Right ventricle myocardium inferior (tissue), 1 donor: ENCODE measurements at places on chromosomes 16 and 17.
A peak's percentile ranks its signal among the peaks of the same experiment; 100 is the strongest.

- peak; percentile 62 for DNase-seq
Measured at GRCh38 chr16:2490190-2491105, 15.5 kb downstream of the TBC1D24 start.

DNA sequence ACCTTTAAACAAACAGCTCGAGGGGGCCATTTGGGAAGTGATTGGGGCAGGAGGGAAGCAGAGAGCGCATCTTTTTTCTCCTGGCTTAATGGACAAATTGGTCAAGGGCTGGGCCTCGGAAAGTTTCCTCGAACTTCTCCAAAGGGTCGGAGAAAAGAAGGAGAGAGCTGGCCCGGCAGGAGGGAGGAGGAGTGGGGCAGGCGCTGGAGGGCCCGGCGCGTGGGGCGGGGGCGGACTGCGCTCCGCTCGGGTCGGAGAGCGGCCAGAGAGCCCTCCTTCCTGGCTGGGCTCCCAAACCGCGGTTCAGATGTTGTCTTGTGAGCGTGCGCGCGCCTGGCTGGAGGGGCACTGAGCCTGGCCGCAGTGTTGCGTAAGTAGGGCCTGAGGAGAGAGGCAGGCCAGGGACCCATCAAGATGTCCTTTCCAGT is 1.2 kb downstream of the MMP2 start:
- DNase-seq, result peak; percentile 94

DNA sequence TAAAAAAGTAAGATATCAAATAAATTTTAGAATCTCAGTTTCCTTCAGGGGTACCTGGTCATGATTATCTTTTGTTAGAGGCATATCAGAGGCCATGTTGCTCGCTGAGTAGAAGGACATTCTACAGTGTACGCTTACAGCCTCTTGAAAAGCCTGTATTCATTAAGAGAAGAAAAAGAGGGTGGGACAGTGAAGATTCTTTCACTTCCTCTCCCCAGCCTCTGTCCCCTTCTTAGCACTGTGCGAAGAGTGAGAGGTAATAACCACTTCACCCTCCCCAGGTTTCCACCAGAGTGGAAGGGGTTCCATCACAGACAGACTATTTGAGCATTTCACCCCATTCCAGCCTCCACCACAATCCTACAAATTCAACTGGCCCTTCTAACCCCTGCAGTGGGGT is 4.8 kb upstream of the LPO start:
- DNase-seq, result no peak

DNA sequence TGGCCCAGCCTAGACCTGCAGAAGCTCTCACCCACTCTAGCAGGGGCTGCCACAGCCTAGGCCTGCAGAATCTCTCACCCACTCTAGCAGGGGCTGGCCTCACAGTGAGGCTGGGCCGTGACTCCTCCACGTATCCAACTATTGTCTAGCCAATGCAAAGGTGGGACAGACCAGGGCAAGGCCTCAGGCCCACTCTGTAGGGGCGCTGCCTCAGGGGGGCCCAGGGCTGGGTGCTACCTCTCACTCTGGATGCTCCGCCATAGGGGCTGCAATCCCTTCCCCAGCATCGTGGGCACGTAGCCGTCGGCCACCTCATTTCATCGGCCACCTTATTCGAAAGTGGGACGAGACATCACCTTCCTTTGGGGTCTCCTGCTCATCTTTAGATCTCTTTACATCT is 51.7 kb downstream of the RPH3AL start:
- DNase-seq, result peak; percentile 31

DNA sequence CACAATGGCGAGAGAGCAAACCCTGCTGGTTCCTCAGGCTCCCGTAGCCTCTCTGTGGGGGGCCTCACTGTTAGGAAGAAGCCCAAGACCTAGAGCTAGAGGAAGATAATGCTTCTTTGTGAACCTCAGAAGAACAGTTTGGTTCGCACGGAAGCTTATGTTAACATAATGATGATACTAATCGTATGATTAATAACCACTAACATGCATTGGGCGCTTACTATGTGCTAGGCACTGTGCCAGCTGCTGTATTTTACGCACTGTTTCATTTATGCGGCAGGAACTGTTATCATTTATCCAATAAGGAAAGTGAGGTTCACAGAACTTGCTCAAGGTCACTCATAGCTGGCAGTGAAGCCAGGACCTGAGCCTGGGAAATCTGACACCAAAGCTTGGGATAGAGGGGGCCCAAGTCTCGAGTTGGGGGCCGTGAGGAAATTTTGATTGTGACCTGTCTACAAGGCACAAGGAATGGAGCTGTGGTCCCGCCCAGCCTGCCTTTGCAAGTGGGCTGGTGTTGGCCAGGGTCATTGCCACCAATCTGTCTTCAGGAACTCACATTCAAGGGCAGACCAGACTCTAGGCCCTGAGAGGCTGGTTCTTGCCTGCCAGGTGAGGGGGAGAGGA is 6.8 kb downstream of the PRCD start:
- DNase-seq, result no peak

- DNase-seq, result no peak
Measured at GRCh38 chr16:22207715-22208360, 1.8 kb downstream of the EEF2K start.

GRCh38 chr16:55454861-55455260 is 24.1 kb upstream of the MMP2 start:
- DNase-seq, result no peak

GRCh38 chr17:35073183-35073790 is 9.8 kb upstream of the RFFL start:
- no peak for DNase-seq

- no peak for DNase-seq
Measured at GRCh38 chr16:27080895-27081294, 14.2 kb downstream of the C16orf82 start.

GRCh38 chr17:28526381-28526780 is 20.2 kb downstream of the FOXN1 start:
- no peak for DNase-seq

DNA sequence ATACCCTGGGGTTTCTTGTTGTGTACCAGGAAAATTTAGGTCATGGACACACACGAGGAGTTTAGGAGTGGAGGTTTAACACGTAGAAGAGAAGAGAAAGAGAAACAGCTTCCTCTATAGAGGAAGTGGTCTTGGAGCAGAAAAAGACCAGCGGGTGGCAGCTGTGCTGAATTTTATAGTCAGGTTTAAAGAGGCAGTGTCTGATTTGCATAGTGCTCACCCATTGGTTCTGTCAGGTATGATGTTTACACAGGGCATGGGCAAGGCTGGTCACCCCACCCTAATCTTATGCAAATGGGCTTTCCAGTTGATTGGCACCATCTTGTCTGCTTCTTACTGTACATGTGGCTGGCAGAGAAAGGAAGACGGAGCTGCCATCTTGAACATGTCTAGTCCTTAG is 309.0 kb downstream of the CDH13 start:
- DNase-seq, result no peak

DNA sequence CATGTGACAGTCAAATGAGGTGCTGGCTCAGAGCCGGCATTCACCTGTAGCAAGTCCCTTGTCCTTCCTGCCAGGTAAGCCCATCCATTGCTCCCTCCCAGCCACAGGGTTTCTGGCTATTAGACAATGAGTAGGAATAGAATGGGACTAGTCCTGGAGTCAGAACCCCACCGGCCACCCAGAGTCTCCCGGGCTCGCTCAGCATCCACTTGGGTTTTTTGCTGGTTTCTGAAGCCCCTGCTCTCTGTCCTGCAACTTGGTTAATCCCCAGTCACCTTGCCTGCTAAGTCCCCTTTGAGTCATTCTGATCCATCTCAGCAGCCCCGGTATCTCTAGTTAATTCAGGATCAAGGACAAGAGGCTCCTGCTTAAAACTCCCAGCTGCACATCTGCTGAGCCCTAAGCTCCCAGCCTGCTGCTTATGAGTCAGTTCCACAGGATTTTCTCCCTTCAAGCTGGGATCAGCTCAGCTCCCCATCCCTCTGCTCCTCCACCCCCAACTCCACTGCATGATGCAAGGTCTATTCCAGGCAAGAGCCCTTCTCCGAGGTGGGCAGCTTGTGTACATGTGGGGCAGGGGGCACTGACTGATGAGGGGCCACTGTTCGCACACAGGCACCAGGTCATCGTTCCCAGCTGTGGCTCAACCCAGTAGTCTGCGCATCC is 19.9 kb upstream of the MRPS23 start:
- DNase-seq, result no peak

DNA sequence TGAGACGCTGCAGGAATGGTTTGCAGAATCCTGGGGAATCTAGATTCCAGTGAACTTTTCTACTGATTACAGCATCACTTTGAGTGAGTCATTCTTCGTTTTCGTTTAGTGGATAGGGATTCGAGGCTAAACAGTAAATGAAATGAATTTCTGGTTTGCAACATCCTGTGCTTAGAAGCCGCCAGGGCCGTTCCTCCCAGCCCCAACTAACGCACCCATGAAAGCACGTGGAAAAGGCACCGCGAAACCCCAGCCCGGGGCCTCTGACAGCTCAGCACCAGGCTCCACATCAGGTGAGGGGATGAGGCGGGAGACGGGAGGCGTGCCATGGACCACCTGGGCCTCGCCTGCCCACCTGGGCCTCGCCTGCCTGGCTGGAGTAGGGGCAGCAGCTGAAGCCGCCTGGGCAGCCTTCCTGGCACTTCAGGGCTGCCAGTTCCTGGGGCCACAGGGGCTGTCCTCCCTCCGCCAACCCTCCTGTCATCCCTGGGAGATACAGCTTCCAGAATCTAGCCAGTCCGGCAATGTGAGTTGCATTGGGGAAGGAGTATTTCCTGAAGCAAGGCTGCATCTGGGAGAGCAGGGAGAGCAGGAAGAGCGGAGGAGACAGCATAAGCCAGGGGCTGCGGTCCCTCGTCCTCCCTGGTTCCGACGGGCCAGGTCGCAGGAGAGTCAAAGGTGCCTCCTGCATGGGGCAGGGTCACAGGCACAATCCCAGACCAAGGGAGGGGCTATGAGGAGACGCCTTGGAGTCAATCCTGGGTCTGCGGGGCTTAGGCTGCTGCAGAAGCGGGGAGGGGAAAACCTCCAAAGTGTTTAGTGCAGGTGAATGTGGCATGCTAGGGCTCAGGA is 78.4 kb downstream of the RPH3AL start:
- DNase-seq, result no peak

GRCh38 chr16:17574256-17574655 is 103.5 kb upstream of the XYLT1 start:
- DNase-seq, result no peak

DNA sequence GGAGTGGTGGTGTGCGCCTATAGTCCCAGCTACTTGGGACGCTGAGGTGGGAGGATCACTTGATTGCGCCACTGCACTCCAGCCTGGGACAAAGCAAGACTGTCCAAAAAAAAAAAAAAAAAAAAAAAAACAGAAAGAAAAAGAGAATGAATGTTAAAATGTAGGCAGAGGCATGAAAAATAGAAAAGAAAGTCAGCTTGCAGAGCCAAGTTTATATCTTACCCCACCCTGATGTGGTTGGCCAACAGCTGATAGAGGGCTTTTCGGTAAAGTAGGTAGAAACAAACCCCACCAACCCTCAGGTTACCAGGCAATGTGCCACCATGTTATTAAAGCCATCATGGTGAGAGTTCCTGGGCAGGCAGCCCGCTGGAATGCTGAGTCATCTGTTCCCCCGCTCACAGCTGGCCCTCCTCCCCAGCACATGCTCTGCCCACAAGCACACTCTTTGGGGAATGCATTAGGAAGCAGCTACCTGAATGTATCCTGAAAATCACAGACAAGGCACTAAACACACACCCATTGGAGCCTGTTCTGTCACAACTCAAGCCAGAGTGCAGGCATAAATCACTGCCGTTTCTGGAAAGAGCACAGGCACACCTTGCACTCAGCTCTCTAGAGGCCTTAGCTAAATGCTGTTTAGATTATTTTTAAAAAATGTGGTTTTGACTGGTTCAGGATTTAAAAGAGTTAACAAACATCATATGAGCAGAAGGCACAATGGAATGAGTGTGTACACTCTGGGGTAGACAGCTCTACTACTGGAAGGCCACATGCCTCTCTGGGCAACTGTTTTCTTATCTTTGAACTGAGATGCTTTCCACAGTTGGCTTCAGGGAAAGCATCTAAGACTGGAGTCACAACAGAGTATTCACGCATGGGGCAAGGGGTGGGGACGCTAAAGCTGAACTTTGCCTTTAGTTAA is 128.5 kb downstream of the PARN start:
- peak; percentile 86 for DNase-seq

DNA sequence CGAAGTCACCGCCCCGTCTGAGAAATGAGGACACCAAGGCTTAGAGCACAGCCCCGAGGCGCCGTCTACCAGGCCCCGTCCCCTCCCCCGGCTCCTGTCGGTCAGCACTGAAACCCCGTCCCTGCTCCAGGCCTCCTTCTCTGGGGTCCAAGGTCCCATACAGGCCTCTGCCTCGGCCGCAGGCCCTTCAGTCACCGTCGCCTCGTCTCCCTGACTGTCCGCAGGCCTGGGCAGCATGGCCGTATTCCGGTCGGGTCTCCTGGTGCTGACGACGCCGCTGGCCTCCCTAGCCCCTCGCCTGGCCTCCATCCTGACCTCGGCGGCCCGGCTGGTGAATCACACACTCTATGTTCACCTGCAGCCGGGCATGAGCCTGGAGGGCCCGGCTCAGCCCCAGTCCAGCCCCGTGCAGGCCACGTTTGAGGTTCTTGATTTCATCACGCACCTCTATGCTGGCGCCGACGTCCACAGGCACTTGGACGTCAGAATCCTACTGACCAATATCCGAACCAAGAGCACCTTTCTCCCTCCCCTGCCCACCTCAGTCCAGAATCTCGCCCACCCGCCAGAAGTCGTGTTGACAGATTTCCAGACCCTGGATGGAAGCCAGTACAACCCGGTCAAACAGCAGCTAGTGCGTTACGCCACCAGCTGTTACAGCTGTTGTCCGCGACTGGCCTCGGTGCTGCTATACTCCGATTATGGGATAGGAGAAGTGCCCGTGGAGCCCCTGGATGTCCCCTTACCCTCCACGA is 617 bp downstream of the COASY start:
- no peak for DNase-seq

GRCh38 chr16:87067003-87067556 is 250.1 kb downstream of the C16orf95 start:
- no peak for DNase-seq

DNA sequence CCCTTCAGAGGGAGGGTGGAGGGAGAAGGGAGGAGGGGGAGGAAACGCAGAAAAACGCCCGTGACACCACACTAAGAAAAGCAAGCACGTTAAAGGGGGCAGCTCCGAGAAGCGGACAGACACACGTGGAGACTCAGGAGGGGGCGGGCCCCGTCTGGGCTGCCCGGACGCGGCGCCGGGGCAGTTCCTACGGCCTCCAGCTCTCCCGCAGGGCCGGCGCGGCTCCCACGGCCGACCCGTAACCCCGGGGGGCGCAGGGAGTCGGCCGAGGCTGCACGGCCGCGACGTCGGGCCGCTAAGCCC is 362 bp downstream of the KLHDC4 start:
- no peak for DNase-seq

GRCh38 chr16:78462288-78463208 is 363.1 kb downstream of the WWOX start:
- no peak for DNase-seq
